Activated CD8-positive, alpha-beta memory T cell treated with anti-CD3 and anti-CD28 coated beads for 36 hours (primary cell): ENCODE measurements at places on chromosomes 4 and X. TPM values are rescaled to one million over a fixed set of nuclear protein-coding genes. Genes with fewer than 3 reads are reported as not detected.

CLIC2 gene
- total RNA-seq = 0.32 TPM

MMRN1 gene
- not detected for total RNA-seq

SULT1B1 gene
- 0.15 TPM for total RNA-seq

LAMP2 gene
- 36.7 TPM for total RNA-seq

TXK gene
- 6.4 TPM for total RNA-seq

SMIM31 gene
- total RNA-seq = not detected

SPANXD gene
- not detected for total RNA-seq

LUZP4 gene
- not detected for total RNA-seq

S100G gene
- not detected for total RNA-seq

NPY2R gene
- not detected for total RNA-seq

FRG1 gene
- total RNA-seq = 52.7 TPM

CLNK gene
- 0.13 TPM for total RNA-seq

PABPC1L2B gene
- total RNA-seq = not detected

RBPJ gene
- total RNA-seq = 200 TPM

TENM3 gene
- total RNA-seq = not detected

MCF2 gene
- 0.11 TPM for total RNA-seq

DKK2 gene
- not detected for total RNA-seq

PNPLA4 gene
- total RNA-seq = 9.8 TPM

KCTD8 gene
- total RNA-seq = not detected

SMAD1 gene
- 1.9 TPM for total RNA-seq

AKAP4 gene
- total RNA-seq = not detected

TLR10 gene
- total RNA-seq = not detected

TEX11 gene
- total RNA-seq = not detected

TLR1 gene
- 0.42 TPM for total RNA-seq

ZFP92 gene
- 2.0 TPM for total RNA-seq

NLGN4X gene
- total RNA-seq = not detected

SPARCL1 gene
- not detected for total RNA-seq

EDNRA gene
- total RNA-seq = not detected

DMD gene
- not detected for total RNA-seq

LRP2BP gene
- total RNA-seq = 0.44 TPM

MAGEB3 gene
- not detected for total RNA-seq

INPP4B gene
- 42.9 TPM for total RNA-seq

MTTP gene
- total RNA-seq = not detected

TCEAL8 gene
- total RNA-seq = 27.5 TPM

TRIM61 gene
- 2.9 TPM for total RNA-seq

NLRP2B gene
- not detected for total RNA-seq

GAGE12F gene
- not detected for total RNA-seq

MAGEA9B gene
- not detected for total RNA-seq

POLN gene
- total RNA-seq = 2.2 TPM

ASB12 gene
- total RNA-seq = not detected

CDX4 gene
- total RNA-seq = not detected

TBX22 gene
- total RNA-seq = not detected

FAT1 gene
- not detected for total RNA-seq

VEGFC gene
- total RNA-seq = not detected

CXCL5 gene
- total RNA-seq = not detected

FAM241A gene
- 6.6 TPM for total RNA-seq

TKTL2 gene
- total RNA-seq = not detected

DMRTC1B gene
- total RNA-seq = not detected
